ENCODE measurements at places on chromosomes 5 and 9.
A peak's percentile ranks its signal among the peaks of the same experiment; 100 is the strongest.

DNA sequence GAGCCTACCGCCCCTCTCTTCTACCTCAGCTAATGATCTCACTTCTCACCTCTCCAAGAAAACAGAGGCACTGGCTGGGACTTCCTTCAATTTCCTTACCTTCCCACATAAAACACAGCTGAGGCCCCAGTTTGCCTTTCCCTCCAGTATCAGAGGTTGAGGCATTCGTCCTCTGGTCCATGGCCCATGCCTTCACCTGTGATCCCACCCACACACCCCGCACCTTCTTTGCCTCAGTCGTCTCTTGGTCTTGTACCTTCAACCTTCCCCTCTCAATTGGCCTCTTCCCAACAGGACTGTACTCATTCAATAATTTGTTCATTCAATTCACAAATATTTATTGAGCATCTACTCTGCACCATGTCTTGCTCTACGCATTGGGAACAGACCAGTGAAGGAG is 11.0 kb upstream of the NSD1 start:
- no peak for DNase-seq

- DNase-seq = no peak
These were observed 44.4 kb downstream of the SLC12A7 start for GRCh38 chr5:1067141-1068121.

GRCh38 chr9:7315116-7315515 is 484.5 kb downstream of the DMAC1 start:
- DNase-seq = no peak

- DNase-seq = no peak
These were observed 4.9 kb upstream of the NXNL2 start for GRCh38 chr9:88530051-88530450.

DNA sequence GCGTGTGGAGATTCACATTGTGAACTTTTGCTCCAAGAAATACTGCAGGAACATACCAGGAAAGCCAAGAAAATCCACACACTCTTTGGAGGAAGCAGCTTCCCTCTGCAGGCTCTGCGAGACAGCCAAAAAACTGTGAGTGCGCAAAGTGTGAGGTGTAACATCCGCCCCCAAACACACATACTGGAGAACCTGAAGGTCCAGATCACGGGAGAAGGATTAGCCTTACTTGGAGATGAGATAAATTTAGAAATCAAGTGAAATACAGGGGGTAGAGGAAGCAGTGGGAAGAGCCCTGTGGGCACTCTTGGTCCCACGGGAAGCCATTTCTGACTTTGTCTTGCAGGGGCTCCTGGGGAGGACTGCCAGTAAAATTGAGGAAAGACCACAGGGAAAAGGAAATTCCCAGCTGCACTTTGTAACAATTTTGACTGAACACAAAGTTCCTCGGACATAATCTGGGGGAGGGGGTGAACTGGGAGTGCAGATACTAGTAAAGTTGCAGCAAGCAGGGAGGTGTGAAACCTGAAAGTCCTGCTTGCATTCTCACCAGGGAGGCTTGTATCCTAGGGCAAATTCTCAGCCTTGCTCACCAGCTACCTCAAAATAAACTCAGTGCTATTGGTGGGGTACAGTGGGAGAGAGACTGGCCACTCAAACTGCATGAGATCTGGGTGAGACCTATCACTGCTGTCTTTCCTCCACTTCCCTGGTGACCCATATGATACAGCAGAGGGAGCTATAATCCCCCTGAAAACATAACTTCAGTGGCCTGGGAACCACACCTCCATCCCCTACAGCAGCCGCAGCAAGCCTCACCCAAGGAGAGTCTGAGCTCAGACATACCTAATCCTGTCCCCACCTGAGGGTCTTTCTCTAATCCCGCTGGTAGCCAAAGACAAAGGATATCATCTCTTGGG is 109.1 kb downstream of the ALDH1A1 start:
- DNase-seq = no peak

- DNase-seq = no peak
These were observed 2.0 kb downstream of the SMAD5 start for GRCh38 chr5:136134653-136135052.

- no peak for DNase-seq
These were observed 120.2 kb upstream of the SLC25A48 start for GRCh38 chr5:135714126-135714894.

GRCh38 chr5:145591578-145591977 is 243.6 kb downstream of the PRELID2 start:
- DNase-seq = no peak

DNA sequence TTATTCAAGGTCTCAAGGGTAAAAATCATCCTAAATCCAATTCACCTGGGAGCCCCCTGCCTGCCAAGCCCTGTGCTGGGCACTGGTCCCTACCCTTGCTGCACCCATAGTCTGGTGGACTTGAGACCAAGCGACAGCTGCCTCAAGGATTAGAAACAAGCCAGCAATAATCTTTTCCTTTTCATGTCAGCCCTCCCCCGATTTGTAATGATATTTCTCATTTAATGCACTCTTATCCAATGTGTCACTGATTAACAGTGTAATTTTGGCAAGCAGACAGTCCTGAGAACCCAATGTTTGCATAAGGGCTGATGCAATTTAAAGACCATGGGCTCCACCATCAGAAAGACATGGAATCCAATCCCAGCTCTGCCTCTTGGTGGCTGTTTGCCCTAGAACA is 108.9 kb downstream of the ACTL7B start:
- no peak for DNase-seq

GRCh38 chr9:95508968-95509850 is 7.6 kb downstream of the PTCH1 start:
- peak; percentile 85 for DNase-seq

DNA sequence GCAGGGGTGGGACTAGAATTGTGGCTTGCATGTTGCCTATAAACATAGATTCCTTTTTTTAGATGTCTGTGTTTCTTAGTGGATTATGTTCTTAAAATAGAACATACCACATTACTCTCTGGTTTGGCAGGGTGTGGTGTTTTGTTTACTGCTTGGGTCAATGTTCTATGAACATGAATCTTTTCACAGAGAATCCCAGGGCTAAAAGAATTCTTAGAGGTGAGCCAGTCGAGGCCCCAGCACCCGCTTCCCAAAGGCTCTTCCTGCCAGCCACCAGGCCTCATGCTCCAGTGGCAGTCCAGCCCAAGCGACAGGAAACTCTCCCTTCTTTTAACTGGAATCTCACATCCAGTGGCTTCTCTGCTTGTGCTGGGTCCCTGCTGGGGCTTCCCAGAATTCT is 126.6 kb downstream of the C9orf152 start:
- DNase-seq = no peak

DNA sequence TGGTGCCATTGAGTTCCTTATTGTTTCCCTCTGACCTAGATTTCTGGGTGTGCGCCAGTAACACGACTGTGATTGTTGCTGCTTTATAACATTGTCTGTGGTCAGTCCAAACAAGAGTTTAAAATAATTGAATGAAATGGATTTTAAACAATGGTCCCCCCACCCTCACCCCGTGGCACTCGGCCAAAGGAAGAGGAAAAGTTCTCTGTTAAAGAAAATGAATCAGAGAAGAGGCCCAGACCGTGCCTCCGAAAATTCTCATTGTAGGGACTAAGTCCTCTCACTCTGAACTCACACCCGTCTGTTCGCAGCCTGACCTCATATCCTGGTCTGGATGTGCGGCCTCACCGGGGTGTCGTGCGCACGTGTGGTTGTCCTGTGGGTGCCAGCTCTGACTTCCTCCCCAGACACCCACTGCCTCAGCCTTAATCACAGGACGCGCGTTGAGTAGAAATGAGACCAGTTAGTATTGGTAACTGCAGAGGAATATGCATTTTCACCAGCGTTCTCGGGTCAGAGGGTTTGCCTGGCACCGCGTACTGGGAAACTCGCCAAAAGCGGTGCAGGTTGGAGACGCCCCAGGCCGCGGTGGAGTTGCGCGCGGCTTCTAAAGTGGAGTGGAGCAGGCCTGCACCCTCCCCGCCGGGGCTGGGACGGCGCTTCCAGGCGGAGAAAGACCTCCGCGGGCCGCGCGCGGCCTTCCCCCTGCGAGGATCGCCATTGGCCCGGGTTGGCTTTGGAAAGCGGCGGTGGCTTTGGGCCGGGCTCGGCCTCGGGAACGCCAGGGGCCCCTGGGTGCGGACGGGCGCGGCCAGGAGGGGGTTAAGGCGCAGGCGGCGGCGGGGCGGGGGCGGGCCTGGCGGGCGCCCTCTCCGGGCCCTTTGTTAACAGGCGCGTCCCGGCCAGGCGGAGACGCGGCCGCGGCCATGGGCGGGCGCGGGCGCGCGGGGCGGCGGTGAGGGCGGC is at the start of gene ABL1:
TSS of gene ABL1 (plus strand) at position 884 of the 966 bp plus-strand sequence. CDS start 193 bp downstream, outside the sequence.
- peak; percentile 83 for DNase-seq

GRCh38 chr9:136994888-136995230 is 1.5 kb downstream of the CLIC3 start:
- no peak for DNase-seq

GRCh38 chr5:109275919-109276318 is 133.9 kb downstream of the PJA2 start:
- no peak for DNase-seq

DNA sequence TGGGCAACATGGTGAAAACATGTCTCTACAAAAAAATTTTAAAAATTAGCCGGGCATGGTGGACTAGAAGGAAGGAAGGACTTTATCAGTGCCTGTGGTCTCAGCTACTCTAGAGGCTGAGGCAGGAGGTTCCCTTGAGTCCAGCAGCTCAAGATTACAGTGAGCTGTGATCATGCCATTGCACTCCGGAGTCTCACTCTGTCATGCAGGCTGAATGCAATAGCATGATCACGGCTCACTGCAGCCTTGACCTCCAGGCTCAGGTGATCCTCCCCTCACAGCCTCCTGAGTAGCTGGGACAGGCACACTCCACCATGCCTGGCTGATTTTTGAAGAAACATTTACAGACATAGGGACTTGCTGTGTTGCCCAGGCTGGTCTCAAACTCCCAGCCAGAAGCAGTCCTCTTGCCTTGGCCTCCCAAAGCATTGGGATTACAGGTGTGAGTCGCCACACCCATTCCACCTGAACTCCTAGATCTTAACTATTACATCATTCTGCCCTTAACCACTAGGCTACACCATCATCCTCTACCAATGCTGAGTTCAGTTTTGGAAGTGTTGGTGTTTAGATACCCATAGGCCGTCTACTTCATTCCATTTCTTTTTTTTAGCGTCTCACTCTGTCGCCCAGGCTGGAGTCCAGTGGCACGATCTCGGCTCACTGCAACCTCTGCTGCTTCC is 2.0 kb upstream of the URM1 start:
- peak; percentile 22 for DNase-seq

DNA sequence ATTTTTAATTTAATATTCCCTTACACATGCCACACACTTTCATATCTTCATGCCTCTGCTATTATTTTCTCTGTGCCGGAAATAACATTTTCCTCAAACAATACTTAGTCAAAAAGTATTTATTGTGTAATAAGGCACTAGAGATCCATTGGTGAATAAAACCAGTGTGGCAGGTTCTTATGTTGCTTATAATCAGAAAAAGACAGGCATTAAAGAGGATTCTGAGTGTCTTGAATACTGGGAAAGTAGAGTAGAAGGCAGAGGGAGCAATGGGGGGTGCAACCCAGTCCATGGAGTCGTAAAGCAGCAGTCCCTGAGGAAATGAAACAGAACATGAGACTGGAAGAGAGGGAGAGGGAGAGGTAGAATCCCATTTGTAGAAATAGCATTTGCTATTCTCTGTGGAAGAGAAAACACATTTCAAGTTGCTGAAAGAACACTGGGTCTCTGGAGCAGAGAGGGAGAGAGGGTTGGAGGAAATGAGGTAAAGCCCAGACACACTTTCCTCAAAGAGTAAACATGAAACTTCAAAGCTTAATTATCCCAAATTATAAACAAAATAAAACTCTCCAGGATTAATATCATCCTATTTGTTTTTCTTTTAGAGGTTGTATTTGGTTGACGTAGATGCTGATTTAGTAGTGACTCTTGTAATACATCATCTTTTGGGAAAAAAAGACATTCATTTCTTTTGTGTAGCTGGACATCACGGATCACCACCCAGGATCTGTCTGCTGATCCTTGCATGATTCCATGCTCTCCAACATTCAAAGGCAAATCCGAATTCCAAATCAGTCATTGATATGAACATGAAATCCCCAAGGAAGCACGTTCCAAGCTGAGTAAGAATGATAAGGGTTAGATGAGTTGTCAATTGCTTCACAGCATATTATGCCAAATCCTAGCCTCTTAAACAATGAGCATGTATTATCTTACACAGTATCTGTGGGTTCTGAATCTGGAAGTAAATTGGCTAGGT is 37.4 kb upstream of the GRAMD2B start:
- DNase-seq = no peak

GRCh38 chr5:115439042-115439441 is 105.5 kb downstream of the FEM1C start:
- no peak for DNase-seq

- no peak for DNase-seq
These were observed 17.9 kb downstream of the FAM163B start for GRCh38 chr9:133591116-133591910.

Measured in OCI-M1 (cell line).